ELF-1 (cell line): ENCODE measurements at places on chromosomes 2 and 18.

DNA sequence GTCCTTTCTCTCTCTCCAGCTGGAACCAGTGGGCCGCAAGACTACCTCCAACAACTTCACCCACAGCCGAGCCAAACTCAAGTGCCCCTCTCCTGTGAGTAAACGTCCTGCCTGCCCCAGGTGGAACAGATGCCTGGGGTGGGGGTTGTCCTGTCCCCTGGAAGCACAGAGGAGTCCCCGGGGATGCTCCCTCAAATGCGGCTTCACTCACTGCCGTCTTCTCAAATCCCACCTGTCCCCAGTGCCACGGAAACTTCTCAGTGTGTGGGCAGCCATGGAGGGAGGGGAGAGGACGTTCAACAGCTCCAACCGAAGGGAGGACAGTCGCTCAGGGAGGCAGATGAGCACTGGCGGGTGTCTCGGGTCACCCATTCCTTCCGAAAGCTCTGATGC, 110.7 kb upstream of the PPP1CB start:
- no peak for DNase-seq

GRCh38 chr2:221322741-221323140, 249.4 kb downstream of the EPHA4 start:
- no peak for DNase-seq

GRCh38 chr2:172357442-172357841, 69.9 kb upstream of the ITGA6 start:
- DNase-seq: no peak

DNA sequence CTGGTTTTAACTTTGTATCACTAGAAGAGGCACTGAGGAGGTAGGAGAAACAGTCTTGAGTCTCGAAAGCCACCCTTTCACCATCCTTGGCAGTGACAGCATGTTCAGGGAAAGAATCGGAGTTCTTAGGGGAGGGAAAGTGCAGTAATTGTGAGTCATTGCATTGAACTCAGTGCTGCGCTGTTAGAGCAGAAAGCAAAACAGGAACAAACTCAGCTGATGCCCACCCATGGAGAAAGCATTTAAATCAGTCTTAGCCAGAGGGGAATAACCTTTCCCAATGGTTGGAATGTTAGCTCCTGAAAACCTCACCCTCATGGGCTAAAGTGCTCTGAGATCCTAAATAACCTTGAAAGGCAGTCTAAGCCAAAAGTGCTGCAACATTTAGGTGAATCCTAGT, 845.6 kb upstream of the CNTNAP5 start:
- DNase-seq: peak; percentile 83

GRCh38 chr2:147223553-147224060, 621.2 kb upstream of the ACVR2A start:
- no peak for DNase-seq

- DNase-seq: no peak
Measured at GRCh38 chr18:58290116-58290695, 246.2 kb downstream of the NEDD4L start.

GRCh38 chr2:8819194-8819593, 18.2 kb downstream of the KIDINS220 start:
- DNase-seq: no peak

DNA sequence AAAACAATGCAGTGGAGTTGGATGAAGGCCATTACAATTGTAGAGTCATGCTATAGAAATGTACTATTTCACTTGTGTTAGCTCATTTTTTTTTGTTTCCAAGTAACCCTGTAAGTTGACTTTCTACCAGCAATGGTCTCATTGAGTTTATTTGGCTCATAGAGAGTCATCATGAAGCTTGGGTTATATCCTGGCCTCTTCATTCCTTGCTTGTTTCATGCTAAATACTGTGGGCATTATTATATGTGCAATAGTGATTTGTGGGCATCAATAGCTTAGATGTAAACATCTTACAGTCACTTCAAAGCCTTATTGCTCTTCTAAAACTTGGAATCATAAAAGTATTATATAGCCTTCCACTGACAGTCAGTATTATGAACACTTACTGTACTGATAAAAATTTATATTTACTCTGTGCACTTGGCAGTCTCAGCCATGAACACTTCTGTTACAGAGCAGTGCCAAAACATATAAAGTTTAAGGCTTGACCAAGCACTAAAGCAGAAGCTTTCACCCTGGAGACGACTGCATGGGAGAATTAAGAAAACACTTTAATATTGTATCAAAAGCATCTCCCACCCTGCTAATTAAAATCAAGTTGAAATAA, 751.2 kb downstream of the SATB2 start:
- no peak for DNase-seq

- DNase-seq: no peak
Measured at GRCh38 chr2:8622199-8622911, 59.5 kb upstream of the ID2 start.

- DNase-seq: no peak
Measured at GRCh38 chr18:1993866-1994265, 577.4 kb downstream of the METTL4 start.

- DNase-seq: no peak
Measured at GRCh38 chr18:73199151-73199550, 331.4 kb upstream of the NETO1 start.

GRCh38 chr2:145744541-145745386, 1224.8 kb upstream of the ZEB2 start:
- DNase-seq: no peak

GRCh38 chr2:42987112-42987922, 194.9 kb upstream of the HAAO start:
- DNase-seq: no peak

DNA sequence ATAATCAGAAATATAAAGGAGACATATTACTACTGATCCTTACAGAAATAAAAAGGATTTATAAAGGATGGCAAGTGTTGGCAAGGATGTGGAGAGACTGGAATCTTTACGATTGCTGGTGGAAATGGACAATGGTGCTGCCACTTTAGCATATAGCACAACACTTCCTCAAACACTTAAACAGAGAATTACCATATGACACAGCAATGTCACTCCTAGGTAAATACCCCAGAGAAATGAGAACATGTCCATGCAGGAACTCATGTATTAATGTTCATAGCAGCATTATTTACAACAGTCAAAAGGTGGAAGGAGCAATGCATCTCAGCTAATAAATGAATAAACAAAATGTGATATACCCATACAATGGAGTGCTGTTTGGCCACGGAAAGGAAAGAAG, 137.5 kb downstream of the NDUFA10 start:
- DNase-seq: no peak
